Jurkat, Clone E6-1 (cell line): ENCODE measurements at places on chromosomes 2 and 18.

DNA sequence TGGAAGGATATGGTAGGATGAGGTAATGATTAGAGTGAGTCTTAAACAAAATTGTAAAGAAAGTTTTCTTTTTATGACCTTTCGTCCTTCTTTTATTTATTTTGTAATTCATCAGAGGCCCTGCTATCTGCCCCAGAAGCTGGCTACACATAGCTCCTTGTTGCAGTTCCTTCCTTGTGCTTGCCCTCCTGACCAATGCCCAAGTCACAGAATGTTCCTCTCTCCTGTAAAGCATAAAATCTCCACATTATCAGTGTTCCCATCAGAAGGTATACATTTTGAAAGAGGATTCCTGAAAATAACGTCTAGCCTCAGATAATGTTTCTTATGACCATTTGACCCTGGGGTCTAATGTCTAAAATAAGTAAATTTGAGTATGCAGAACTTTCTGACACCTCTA lies 78.3 kb downstream of the RND3 start:
- no peak for DNase-seq

DNA sequence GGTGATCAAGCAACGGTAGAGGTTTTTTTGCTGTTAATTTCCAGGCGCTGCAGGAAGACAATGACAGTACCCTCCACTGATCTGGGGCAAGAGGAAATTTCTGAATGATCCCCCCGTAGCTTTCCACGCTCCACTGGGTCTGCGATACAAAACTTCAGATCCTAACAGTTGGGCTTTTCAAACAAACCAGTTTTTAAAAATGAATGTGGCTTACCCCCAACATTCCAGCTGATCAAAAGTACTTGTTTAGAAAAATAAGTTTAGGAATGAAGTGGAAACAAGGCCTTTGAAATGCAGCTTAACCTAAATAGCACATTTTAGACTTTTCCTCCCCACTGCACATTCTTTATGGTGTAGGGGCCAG lies 5.7 kb downstream of the ZFP36L2 start:
- DNase-seq, result no peak

- peak; percentile 55 for DNase-seq
These were observed 56.1 kb upstream of the SLC35G4 start for GRCh38 chr18:11553098-11553940.

DNA sequence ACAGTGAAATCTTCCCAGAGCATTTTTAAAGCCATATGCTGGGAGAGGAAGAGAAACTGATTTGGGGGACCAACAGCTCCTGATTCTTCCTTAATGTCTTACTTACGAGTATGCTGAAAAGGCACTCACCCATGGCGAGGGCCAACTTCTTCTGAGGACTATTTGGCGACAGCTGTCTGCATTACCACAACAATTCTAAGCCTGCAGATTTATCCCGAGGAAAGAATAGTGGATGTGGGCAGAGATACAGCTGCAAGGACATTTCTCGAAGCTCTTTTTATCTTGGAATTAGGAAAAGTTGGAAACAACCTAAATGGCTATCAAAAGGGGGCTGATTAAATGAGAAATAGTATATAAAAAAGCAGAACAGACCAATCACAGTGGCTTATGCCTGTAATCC lies 40.3 kb upstream of the FHL2 start:
- no peak for DNase-seq

DNA sequence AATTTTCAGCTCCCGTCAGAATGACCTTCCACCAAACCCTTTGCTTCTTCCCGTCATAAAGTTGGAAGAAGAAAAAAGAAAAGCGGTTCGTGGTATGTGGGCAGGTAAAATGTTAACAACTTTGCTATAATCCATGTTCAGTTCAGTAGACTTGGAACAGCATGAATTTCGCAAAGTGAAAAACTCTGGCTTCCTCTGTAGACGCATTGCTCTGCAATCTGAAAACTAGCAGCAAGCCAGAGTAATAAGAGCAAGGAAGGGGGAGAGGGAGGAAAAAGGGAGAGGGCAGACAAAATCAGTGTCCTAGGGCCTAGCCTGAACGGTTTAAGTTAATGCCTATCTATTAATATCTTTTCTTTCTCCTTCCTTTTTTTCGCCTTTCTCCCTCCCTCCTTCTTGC lies 26.7 kb upstream of the CHRNA1 start:
- no peak for DNase-seq

DNA sequence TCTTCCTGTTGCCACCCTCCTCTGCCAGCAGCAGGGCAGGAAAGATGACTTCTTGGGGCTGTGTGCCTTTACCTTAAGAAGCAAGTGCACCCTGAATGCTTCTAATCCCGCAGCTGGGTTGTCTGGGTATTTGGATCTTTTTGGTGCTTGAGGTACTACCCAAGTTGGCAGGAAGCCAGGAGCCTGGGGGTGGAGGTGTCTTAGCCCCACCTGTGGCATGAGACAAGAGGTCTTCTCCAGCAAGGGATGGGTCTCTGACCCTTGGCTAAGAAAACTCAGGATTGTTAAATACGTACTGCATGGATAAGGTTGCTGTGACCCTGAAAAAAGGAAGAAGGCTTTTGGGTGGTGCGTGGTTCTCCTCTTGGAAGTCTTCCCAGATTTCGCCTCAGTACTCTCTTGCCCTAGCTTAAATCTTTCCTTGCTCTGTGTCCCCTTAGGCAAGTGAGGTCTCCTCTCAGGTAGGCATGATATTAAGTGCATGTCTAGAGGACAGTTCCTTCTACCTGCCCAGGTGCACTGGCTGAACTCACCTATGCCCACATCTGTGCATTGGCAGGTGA lies 4.3 kb downstream of the HPCAL1 start:
- no peak for DNase-seq

- DNase-seq, result no peak
These were observed 1834.7 kb upstream of the PIK3C3 start for GRCh38 chr18:40120356-40120755.
